ENCODE measurements at places on chromosomes 5 and 9. TPM values are rescaled to one million over a fixed set of nuclear protein-coding genes. Genes with fewer than 3 reads are reported as not detected.

DNA sequence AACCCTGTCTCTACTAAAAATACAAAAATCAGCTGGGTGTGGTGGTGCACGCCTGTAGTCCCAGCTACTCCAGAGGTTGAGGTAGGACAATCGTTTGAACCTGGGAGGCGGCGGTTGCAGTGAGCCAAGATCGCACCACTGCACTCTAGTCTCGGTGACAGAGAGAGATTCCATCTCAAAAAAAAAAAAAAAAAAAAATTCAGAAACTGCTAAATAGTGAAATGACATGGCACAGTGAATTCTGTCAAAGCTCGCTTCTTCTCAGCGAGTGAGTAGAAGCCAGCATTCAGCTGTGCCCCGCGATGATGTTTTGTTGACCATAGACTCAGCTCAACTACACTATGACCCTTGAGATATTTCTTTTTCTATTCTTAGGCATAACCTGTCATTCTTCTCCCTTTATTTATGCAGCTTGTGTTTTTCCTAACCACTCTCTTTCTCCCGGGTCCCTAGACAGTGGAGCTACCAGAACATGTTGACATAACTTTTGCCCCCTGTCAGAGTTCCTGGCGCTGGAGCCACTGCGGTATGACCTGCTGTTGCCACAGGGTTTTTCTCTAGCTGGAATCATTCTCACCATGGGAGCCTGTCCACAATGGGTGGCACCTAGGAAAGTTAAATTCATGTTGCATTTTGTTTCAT is 13.5 kb upstream of the IQGAP2 start:
- no peak for DNase-seq

GRCh38 chr5:175681045-175681967 is 23.4 kb downstream of the HRH2 start:
- no peak for DNase-seq

DNA sequence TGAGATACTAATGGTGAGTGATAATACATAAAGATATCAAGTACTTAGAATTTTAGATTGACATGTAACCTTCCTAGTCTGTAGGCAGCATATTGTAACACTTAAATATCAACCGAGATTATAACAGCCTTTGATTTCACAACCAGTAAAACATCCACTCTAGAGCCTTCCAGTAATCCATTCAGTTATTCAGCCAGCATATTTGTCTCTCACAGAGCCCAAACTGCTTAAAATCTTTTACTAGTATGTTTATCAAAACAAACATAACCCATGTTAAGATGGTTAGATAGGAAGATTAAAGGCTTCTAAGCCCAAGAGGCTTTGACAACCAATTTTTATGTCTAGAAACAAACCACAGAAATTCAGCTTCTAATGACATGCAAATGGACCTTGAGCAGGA is 177.9 kb upstream of the FST start:
- DNase-seq: no peak

- peak; percentile 85 for DNase-seq
Measured at GRCh38 chr5:57383093-57383861, 99.3 kb downstream of the ACTBL2 start.

- no peak for DNase-seq
Measured at GRCh38 chr5:3226196-3226920, 369.3 kb upstream of the IRX1 start.

DNA sequence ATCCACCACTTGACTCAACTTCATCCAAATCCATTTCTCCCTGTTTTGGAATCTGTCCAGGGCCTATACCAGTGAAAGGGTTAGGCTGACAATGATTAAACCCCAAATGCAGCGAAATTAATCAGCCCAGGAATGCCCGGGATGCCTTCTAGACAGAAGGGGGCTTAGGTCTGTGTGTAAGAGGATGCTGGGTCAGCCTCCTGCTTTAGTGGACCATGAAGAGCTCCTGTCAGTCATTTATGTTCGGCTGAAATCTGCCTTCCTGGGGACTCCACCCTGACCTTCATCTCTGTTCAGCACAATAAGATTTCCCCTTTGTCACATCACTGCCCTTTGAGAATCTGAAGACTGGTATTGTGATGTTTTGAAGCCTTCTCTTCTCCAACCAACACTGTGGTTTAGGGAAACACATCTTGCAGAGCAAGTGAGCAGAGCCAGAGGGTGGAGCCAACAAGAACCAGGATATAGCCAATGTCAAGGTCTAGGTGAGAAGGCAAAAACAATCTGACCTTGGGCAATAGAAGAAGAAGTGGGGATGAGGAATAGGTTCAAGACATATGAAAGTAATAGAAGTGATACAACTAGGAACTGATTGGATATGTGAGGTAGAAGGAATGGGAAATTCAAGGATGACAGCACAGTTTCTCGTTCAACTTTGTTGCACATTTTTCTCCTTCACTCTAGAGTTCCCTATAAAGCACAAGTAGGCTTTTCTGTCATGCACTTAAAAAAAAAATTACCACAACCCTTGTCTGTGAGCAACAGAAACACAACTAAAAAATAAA is 234.4 kb downstream of the ARHGAP26 start:
- no peak for DNase-seq

GRCh38 chr9:99264070-99264680 is 42.1 kb downstream of the SEC61B start:
- DNase-seq: peak; percentile 23

DNA sequence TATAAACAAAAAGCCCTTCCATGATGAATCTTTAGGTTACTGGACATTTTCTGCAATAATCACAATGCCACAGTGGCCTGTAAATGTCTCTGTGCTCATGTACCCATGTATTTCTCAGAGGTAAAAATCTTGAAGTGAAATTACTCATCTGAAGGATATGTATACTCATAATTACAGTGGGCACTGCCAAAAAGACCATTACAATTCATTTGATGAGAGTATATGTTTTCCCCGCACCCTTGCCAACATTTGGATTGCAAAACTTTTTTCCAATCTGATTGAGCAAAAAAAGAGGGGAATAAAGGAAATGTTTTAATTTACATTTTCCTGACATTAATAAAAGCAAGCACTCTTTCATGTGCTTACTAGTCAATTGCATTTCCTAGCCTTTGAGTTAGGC is 110.5 kb downstream of the EPB41L4A start:
- no peak for DNase-seq

DNA sequence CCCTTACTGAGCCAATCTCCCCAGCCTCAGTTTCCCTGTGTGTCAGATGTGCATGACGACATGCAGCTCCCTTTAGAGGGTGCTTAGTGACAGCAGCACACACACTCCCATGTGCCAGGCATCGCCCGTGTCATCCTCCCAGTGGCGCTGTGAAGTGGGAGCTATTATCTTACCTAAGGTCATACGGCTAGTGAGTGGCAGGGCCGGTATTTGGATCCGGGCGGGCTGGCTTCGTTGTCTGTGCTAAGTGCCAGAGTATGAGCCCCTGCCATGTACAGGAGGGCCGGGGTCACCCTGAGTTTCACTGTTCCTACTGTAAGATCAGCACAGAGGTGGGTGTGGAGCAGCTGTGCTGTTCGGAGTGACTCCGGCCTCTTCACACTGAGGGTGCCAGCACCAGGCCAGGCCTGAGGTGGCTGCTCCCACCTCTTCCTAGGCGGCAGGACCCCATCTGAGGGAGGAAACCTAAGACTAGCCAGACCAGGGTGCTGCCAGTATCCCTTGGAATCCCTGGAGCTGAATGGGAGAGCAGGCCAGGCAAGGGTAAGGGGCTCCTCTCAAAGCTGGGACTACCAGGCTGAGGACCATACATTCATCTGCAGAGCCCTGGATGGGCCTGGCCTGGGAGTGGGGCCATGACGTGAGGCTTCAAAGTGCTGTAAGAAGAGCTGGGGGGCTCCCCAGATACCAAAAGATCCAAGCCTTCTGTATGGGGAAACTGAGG is 22.5 kb downstream of the AQP7 start:
- DNase-seq: no peak

GRCh38 chr9:132059361-132059760 is 20.3 kb downstream of the MED27 start:
- DNase-seq: no peak

DNA sequence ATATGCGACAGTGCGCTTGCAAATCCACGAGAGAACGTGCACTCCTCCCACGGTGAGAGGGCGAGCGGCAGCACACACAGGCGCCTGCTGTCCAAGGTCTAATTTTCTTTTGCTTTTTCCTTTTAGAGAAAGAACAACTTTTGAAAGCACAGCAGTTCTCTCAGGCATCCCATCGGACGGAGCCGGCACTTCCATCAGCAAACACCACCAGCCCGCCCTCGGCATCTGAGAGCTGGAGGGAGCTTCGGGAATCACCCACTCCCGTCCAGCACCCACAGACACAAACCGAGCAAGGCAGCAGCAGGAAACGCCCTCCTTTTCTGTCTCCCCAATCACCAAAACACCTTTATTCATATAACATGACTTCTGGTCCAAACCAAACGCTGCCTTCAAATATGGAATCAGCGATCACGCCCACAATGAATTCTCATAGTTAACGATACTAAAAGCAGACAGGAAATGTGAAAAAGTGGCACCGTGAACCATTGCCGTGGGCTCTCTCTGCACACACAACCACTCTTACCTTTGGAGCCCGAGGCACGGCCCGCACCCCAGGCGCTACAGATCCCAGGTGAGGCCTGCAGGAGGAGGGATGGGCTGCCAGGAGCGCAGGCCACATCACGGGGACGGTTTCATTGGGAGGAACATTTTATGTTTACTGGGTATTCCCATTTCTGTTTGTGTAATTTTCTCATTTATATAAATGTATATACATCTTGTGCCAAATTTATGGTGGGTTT is 14.2 kb downstream of the LPCAT1 start:
- no peak for DNase-seq

DNA sequence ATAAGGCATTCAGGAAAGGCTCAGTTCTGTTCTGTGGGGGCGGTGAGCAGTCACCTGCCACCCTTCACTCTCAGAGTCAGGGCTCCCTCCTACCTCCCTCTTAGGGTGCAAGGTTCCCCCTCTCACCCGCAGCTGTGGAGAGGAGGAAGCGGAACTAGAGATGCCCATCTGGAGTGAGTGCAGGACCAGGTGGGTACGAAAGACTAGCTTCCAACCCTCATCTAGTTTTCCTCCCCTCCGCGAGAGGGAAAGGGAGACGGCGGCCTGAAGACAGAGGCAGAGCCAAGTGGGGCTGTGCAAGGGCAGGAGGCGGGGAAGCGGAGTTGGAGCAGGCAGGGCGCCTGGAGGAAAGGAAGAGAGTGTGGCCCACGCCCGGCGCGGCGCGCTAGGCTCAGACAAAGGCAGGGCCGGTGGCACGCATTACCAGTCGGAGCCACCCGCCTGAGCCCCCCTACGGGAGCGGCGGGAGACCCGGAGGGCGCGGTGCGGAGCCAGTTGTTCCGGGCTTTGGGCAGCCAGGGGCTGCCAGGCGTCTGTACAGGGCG is 7.3 kb downstream of the PRR7 start:
- no peak for DNase-seq

- no peak for DNase-seq
Measured at GRCh38 chr5:7762267-7762666, 88.7 kb downstream of the CFAP90 start.

GRCh38 chr5:124721229-124721735 is 25.2 kb downstream of the ZNF608 start:
- DNase-seq: no peak

DNA sequence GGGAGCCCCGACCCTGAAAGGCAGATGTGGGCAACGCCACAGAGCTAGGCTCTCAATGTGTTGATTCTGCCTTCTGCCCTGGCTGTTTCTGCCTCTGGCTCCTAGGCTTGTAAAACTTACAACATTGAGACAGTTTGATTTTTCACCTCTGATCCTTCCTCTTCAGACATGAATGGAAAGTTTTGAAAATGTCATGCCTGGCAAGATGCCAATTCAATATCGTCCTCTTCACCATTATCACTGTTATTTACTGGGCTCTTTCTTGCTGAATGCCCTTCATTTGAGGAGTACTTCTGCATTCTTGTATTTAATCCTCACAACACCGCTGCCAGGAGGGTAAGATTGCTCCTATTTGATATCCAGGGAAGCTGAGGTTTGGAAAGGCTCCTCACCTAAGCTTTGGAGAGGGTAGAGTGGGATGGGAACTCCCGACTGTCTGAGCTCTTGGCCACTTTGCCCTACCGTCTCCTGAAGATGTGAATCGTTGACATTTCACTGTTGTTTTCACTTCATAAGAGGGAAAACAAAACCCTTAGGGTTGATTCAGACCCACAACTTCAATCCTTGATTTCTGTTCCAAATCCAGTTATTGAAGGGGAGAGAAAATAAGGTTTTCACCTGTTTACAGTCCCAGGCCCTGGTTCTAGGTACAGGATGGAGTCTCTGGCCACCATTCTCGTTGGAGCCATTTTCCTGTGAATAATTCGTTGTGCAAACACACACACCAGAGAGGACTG is 12.7 kb upstream of the FGF1 start:
- no peak for DNase-seq

- no peak for DNase-seq
Measured at GRCh38 chr5:6736524-6737042, 23.4 kb downstream of the TENT4A start.

- DNase-seq: no peak
Measured at GRCh38 chr5:44245935-44246334, 143.3 kb downstream of the FGF10 start.

DNA sequence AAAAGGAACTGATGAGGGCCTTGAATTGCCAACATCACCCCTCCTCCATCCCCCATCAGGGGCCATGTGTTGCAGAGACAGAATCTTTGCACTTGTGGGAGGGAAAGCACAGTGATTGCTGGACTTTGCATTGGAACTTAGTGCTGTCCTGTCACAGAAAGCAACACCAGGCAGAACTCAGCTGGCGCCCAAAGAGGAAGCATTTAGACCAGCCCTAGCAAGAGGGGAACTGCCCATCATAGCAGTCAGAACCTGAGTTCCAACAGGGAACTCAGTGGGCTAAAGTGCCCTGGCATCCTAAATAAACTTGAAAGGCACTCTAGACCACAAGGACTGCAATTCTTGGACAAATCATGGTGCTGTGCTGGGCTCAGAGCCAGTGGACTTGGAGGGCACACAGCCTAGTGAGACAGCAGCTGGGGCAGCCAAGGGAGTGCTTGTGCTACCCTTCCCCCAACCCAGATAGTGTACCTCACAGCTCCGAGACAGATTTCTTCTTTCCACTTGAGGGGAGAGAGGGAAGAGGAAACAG is 128.1 kb downstream of the ACTL7B start:
- DNase-seq: no peak

GRCh38 chr5:8291641-8292040 is 422.7 kb downstream of the MTRR start:
- DNase-seq: no peak

DNA sequence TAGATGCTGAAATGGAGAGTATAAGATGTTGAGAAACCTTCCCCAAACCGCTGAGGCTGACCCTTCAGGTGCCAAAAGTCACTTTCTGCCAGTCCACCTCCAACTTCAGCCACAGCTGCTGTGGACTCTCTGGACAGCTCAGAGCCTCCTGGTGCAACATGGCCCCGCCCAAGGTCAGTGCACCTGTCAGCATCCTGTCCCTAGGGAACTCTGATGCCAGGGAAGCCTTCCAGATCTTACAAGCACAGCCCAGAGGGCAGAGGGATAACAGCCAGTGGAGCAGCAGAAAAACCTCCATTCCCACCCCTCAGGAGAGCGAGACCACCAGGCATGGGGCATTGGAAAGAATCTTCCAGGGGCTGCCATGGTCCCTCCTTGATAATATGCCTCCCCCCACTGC is 10.5 kb upstream of the PTGES2 start:
- no peak for DNase-seq

GM2A gene
- 17.2 TPM for polyA plus RNA-seq

CNTLN gene
- 8.5 TPM for polyA plus RNA-seq

DAB2IP gene
- polyA plus RNA-seq: 13.9 TPM

TMEFF1 gene
- polyA plus RNA-seq: 0.37 TPM

SPATA31A3 gene
- not detected for polyA plus RNA-seq

SH3TC2 gene
- polyA plus RNA-seq: 0.55 TPM

WWC1 gene
- 92.2 TPM for polyA plus RNA-seq

INSL4 gene
- polyA plus RNA-seq: 8.6 TPM

SIL1 gene
- 23.0 TPM for polyA plus RNA-seq

FAM151B gene
- polyA plus RNA-seq: 2.3 TPM

DOK3 gene
- polyA plus RNA-seq: 7.1 TPM

SETD9 gene
- 8.5 TPM for polyA plus RNA-seq

Measured in A549 (cell line).